Peyer's patch (tissue), 4 donors: ENCODE measurements at places on chromosomes 2 and 18. TPM values are rescaled to one million over a fixed set of nuclear protein-coding genes. Genes with fewer than 3 reads are reported as not detected.

GRCh38 chr2:188114014-188114413 lies 177.7 kb upstream of the GULP1 start:
- no peak for DNase-seq

DNA sequence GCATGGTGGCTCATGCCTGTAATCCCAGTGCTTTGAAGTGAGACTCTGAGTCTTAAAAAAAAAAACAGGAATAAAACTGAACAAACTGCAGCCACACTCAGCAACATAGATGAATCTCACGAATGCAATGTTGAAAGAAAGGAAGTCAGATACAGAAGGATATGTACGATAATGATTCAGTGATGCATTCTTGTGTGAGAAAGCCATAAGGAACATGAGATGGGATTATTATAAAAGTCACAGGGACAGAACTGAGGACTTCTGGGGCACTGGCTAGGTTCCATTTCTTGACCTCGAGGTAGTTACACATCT lies 56.9 kb upstream of the SMAD2 start:
- DNase-seq: no peak

DNA sequence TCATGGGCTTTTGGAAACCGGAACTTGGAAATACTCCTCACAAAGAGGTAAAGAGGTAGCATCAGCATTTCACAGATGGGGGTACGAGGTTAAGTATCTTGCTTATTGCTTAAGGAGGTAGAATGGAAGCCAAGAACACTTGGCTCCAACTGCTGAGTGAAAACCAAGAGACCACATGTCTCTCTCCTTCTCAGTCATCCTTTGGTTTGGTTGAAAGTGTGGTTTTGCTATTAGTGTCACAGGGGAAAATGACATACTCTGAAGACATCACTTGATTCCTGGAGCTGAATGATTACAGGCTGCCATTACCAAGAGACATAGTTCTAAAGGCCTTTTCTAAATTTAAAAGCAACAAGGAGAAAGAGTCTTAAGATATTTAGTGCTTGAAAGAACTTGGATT lies 41.5 kb downstream of the ANTXR1 start:
- no peak for DNase-seq

DNA sequence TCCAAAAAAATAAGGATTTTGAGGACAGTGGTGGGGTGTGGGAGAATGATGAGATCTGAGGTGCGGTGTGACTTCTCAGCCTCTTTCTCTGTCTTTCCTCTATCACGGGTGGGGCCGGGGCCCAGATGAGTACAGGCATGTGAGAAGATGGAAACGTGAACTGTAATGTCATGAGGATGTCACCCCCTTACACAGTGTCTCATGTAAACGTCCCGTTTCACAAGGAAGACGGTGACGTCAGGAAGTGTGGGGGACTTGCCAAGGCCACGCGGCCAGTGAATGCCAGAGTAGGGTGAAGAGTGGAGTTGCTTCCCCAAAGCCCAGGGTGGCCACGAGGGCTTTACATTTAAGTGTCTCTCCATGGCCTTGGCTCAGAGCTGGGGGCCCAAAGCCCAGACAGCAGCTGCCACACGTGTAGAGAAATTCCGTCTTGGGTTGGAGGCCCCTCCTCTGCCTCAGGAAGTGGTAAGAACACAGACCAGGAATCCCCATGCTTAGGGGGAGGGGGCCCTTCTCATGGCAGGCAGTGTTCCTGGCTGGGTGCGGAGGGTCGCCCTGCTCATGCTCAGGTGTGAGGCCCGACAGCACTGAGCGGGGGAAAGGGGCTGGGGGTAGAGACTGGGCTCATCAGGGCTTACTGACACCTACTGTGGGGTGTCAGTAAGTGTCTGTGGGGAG lies 80.9 kb upstream of the SMAD7 start:
- DNase-seq: peak; percentile 20

The HOXD8 gene
- 5.5 TPM for total RNA-seq

DNA sequence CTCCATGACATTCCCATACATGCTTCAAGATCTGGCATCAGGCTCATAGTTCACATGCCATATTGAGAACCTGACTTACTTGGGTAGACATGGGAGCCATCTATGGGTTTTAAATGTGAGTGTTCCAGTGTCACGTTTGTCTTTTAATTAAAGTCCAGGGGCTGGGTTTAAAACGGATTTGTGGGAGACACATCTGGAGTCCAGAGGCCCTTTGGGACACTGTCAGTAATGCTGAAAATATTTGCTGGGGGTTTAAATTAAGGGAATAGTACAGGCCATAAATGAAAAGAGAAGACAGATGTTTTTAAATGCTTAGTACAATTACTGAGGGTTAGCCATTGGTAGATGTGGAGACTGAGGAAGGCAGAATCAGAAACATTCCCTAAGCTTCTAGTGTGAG lies 478.0 kb downstream of the PID1 start:
- DNase-seq: no peak

DNA sequence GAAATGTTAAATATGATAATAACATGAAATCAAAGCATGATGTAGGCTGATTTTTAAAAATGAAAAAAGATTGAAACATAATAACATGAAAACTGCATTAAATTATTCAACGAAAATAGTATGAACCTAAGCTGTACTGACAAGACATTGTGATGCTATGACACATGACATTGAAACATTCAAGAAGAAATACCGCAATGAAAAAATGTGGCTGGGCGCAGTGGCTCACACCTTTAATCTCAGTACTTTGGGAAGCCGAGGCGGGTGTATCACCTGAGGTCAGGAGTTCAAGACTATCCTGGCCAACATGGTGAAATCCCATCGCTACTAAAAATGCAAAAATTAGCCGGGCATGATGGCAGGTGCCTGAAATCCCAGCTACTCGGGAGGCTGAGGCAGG lies 14.6 kb downstream of the CXCR1 start:
- no peak for DNase-seq

DNA sequence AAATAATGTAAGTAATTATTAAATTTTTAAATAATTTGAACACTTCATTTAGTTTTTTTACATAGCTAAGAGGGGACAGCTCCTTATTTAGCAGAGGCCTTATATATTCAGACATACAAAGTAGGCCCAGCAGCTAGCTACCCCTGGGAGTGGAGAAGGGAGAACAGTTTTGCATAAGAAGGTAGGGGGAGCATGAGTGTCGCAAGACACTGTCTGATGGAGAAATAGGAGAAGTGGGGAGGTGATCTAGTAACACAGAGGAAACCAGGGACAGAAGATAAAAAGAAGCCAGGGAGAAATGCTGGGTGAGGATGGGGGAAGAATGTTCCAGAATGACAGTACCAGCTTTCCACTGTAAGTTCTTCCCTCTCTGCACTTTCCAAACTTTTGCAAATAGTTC lies 16.0 kb upstream of the RGPD4 start:
- no peak for DNase-seq

DNA sequence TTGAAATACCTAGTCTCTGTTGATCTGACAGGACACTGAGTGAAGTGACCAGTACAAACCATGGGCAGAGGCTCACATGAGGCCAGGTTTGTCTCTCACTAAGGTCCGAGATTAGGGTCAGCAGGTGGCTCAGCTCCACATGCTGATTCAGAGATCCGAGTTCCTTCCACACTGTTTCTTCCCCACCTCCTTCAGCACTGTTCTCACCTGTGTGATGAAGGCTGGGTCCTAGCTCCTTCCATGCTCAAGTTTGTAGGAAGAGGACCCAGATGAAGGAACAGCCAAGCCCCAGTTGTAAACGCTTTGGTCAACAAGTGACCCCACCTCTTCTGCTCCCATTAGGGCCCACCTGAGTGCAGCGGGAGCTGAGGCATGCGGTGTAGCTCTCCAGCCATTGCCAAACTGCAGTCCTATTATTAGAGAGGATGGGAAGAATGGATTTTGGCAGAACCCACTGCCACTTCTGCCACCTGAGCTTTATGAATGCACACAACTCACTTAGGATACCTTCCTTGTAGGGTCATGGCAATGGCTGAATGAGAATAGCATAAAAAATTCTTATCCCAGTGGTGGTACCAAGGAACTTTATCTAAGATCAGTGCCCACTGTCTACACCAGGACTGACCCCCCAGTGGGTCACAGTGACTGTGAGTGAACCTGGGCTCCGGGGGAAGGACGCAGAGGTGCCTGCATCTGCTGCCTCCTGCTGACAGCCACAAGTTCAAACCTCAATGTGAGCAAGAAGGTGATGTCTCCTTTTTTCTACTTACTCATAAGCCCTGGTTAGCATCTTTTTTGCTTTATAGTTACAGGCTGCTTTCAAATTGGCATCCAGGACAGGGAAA lies 324.8 kb upstream of the HS6ST1 start:
- DNase-seq: peak; percentile 19

DNA sequence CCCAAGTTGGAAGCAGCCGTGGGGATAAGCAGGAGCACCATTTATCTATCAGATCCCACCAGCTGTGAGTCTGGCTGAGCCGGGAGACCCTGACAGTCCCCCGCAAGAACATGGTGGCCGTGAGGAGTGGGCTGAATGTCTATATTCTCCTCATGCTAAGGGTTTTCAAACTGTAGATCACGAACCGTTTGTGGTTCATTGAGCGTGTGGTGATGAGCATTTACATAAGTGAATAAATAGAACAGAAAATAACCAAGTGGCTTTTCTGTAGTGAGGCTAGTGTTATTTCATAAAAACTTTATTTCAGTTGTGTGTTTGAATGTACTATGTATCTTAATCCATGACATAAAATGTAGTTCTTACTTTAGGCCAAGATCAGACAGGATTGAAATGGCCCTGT lies 190.2 kb upstream of the APCDD1 start:
- DNase-seq: no peak

- no peak for DNase-seq
These were observed 49.7 kb upstream of the ZNF516 start for GRCh38 chr18:76544511-76545345.

GRCh38 chr18:61822879-61823278 lies 69.9 kb downstream of the RNF152 start:
- no peak for DNase-seq

GRCh38 chr2:46873604-46874068 lies 42.0 kb downstream of the MCFD2 start:
- DNase-seq: peak; percentile 91

DNA sequence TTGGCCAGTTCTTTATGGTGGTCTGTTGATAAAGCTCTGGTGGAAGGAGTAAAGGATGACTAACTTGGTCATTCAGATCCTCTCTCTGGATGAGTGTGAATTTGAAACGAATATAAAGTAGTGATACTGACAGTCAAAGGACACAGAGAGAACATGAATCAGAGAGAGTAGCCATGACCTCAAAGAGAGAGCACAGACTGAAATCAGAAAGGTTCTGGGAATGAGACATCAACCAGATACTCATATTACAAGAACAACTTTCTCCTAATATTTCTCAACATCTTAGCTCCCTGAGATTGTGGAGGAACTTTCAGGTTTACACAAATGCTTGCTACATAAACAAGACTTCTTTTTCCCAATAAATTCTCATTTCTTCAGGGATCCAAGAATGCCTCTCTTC lies 849.1 kb upstream of the CHAC2 start:
- no peak for DNase-seq
